ENCODE measurements at places on chromosomes 7 and 10.

- DNase-seq = no peak
Observed at GRCh38 chr7:110281362-110281761, 809.6 kb upstream of the LRRN3 start.

GRCh38 chr7:127782654-127783559, 130.9 kb downstream of the SND1 start:
- no peak for DNase-seq

GRCh38 chr7:16348251-16348650, 73.1 kb downstream of the CRPPA start:
- no peak for DNase-seq

GRCh38 chr7:44607141-44608068, 978 bp downstream of the OGDH start:
- DNase-seq = no peak

GRCh38 chr10:128220021-128220420, 93.8 kb upstream of the MKI67 start:
- no peak for DNase-seq

- no peak for DNase-seq
Observed at GRCh38 chr10:32051926-32052325, 4.3 kb downstream of the KIF5B start.

- no peak for DNase-seq
Observed at GRCh38 chr10:14603534-14604102, 171.1 kb downstream of the FAM107B start.

DNA sequence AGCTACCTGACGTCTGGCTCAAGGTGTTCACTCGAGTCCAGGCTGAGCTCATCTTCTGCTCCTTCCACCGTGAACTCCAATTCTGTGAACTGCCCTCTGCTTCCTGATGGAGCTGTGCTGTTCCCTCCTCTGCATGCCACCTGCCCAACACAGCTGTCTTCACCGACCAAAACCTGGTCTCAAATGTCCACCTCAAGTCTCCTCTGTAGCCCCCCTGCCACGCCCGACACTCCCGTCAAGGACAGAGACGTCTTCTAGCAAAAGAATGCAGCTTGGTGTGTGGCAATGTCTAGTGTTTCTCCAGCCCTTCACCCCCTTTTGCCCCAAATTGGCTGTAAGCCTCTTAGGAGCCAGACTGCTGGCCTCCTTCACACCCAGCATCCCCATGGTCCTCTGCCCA, 305.1 kb downstream of the DNAJB6 start:
- no peak for DNase-seq

- no peak for DNase-seq
Observed at GRCh38 chr7:87456247-87456646, 19.2 kb downstream of the ABCB4 start.

GRCh38 chr10:88608780-88609179, 22.2 kb downstream of the LIPJ start:
- DNase-seq = no peak

DNA sequence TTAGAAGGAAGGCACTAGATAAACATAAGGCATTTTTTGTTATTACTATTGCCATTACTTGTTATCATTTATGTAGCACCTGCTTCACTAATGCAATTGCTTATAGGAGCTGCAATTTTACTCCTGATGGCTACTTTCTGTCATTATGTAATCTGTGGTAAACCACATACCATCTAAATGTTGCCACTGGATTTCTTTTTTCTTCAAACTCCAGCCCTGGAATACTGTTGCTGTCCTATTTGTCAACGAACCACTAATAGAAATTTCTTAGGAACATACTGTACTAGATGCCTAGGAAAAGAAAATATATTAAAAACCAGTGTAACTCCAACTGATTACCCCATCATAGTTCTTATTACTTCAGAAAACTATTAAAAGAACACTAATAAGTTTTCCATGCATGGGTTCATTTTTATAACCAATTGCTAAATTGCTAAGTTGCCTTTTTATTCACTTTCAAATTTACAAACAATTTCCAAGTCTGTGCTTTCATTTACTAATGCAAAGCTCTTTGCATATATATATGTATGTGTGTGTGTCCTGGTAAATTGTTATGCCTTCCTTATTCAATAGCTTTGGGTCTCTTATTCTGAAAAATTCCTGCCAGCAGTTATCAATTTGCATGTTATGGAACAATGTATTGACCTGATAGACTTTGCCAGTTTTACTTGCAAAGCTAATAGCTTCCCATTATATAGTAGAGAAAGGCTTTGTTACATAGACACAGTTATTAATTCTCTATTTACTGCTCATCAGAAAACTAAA, 287.4 kb downstream of the EXOC4 start:
- DNase-seq = no peak

GRCh38 chr10:71842422-71842821, 8.6 kb downstream of the PSAP start:
- no peak for DNase-seq

DNA sequence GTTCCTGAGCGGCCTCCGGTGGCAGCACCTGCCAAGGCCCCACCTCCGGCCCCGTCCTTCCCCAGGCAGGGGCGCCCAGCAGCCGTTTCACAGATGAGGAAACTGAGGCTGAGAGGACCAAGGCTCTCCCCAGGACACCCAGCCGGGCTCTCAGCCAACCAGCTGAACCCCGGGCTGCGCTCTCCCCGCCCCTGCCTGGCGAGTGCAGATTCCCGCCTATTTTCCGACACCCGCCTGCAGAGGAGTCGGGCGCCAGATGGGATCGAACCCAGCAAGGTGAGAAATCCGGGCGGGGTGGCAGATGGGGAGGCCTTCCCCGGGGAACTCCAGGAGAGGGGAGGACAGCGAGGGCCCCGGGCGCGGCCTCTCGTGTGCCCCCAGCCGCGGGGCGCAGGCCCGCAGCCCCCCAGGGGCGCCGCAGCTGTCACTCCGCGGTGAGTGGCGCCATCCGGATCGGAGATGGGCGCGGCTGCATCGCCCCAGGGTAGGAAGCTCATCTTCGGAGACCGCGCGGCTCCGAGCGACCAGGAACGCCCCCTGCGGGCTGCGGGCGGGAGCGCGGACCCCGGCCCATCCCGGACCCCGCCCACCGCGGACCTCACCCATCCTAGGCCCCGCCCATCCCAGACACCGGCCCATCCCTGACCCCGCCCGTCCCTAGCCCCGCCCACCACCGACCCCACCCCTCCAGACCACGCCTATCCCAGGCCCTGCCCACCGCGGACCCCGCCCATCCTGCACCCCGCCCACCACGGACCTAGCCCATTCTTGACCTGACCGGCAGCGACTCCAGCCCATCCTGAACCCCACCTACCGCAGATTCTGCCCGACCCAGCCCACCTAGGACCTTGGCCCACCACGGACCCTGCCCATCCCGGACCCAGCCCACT, 90.3 kb downstream of the MICALL2 start:
- peak; percentile 35 for DNase-seq

GRCh38 chr7:107206706-107207105, 37.9 kb downstream of the HBP1 start:
- DNase-seq = no peak
